Progenitor cell of endocrine pancreas (in vitro differentiated cells): ENCODE measurements at places on chromosomes 6 and 20. TPM values are rescaled to one million over a fixed set of nuclear protein-coding genes. Genes with fewer than 3 reads are reported as not detected.

- no peak overlapping the region for H3K27ac ChIP-seq
- no peak for DNase-seq
- no peak overlapping the region for H3K4me3 ChIP-seq
- H3K4me1 ChIP-seq = no peaks in the 10 kb centered on the region
These were observed 392.6 kb downstream of the MMUT start for GRCh38 chr6:49070411-49070810.

- H3K36me3 ChIP-seq = peaks cover 6% of the 10 kb centered on the region
- DNase-seq = no peak
- H3K4me3 ChIP-seq = no peak overlapping the region
- no peaks in the 10 kb centered on the region for H3K27me3 ChIP-seq
These were observed 80.1 kb downstream of the ADGRG6 start for GRCh38 chr6:142381845-142382378.

DNA sequence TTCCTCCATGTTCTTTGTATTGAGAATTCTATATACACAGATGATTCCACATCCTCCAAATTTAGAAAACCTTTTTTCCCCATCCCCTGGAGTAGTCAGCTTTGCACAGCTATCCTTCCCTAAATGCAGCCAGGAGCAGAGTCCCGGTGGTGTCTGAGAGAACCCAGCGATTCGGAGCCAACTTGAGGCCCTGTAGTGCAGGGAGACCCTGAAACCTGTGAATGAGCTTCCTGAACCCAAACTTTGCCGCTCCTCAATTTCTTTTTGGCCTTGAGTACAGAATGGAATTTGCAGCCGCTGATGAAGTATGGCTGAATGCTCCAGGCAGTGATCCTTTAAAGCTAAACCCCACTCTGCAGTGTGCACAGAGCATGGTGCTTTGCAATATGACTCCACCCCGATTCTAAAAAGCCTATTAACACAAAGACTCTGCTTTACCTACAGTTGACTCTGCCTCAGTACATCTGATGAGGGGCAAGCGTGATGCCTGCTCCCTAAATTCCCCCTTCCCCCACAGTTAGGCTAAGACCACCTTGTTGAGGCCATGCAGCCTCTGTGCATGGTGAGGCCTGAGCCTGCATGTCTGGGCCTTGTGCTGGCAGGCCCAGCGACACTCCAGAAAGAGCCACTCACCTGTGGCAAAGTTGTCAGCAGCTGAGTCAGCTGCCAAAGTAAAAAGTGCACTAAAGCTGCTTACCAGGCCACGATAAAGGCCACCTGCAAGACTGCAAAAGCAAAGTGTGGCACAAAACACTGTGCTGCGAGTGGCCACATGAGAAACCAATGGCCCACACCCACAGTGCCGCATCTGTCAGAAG, 82.1 kb downstream of the PLEKHG1 start:
- peaks cover 8% of the 10 kb centered on the region for H3K36me3 ChIP-seq
- no peak overlapping the region for H3K4me3 ChIP-seq
- DNase-seq = no peak
- H3K27ac ChIP-seq = peak overlapping the region; percentile 29
- peaks cover 2% of the 10 kb centered on the region for H3K4me1 ChIP-seq

GRCh38 chr6:116528780-116529179, 16.7 kb downstream of the TRAPPC3L start:
- peaks cover 3% of the 10 kb centered on the region for H3K27me3 ChIP-seq
- no peak overlapping the region for H3K4me3 ChIP-seq
- DNase-seq = no peak

- H3K27me3 ChIP-seq = peaks cover 17% of the 10 kb centered on the region
- H3K4me1 ChIP-seq = peaks cover 4% of the 10 kb centered on the region
- no peak overlapping the region for H3K27ac ChIP-seq
- H3K36me3 ChIP-seq = no peaks in the 10 kb centered on the region
These were observed 186.1 kb upstream of the SLC24A3 start for GRCh38 chr20:19026121-19026878.

The PSMB1 gene
- total RNA-seq = 154 and 162 TPM in 2 replicates

DNA sequence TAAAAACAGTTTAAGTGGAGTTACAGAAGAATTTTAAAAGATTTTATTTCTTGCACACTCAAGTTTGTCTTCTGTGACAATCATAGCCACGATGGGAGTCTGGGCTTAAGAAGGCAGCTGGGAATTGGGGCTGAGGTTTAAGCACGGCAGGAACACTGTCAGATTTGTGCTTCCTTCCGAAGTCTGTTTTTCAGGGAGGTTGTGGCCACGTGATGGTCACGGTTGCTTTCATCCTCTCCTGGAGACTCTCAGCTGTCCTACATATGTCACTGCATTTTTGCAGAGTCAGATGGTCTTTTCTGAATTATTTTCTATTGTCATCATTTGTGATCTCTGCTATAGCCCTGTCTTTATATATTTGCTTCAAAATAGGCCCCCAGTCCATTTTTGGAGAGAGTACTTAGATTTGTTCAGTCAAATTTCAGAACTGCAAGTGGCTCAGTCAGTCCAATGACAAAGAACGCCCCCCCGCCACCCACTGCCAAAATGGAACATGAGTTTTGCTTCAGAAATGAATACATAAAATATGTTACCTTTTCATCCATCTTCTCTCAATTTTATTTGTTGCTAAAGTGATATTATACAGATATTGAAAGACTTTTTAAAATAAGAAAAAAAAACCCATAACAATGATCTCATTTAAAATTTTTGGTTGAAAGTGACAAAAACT, 111.8 kb upstream of the ZFP64 start:
- DNase-seq = no peak
- no peak overlapping the region for H3K4me3 ChIP-seq
- peaks cover 8% of the 10 kb centered on the region for H3K27me3 ChIP-seq
